ENCODE measurements at places on chromosomes 3 and 15.

- DNase-seq = no peak
Measured at GRCh38 chr3:149085828-149086231, 503 bp downstream of the HLTF start.

DNA sequence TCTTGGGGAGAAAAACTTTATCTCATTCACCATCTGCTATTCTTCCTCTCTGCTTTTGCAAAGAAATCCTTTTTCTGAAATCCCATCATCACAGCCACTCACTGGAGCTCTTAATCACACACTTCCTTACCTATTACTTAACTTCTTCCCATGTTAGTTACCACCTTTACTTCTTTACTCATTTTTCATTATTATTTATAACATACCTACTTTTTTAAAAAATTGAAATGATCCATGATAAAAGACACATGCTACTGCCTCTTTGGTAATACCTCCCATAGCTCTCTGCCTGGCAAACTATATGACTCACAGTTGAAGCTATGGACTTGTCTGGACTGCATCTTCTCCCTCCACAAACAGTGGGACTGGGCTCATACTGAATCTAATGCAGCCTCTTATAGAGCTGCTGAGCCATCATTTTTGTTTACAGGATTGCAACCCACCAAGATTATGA, 150.3 kb downstream of the TNIK start:
- no peak for DNase-seq

GRCh38 chr3:99774467-99774866, 43.2 kb upstream of the CMSS1 start:
- DNase-seq = no peak

DNA sequence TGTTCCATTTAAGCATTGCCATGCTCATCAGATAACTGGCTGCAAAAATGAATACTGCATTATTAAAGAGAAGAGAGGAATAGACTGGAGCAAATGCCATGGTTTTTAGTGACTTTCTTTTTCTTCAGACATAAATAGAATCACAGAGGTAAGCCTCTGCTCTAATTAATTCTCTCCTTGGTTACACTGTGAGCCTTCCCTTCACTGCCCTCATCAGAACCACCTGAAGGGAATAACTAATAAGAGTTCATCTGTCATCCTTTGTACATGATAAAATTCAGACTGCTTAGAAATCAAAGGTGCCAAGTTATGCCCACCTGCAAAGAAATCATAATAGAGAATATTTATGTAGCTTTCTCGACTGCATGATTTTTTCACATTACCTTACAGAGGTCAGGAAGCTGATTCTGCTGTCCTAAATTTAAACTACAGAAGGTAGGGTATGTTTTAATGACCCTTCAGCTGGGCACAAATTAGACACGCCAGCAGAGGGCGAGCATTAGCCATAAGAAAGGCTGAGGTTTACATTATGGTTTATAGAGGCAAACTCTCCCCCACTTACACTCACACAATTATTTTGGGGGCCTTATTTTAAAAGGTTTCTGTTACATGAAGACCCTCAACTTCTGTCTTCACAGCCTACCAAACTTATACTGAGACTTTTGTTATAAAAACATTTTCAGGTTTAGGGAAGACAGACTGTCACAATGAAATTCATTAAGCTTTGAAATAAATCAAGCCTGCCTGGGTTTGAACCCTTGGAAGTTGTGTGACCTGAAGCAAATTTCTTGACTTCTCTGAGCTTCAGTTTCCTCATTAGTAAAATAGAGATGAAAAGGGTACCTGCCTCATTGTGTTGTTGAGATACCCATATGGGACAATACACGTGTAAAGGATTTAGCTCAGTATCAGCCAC, 15.3 kb upstream of the UNC13C start:
- no peak for DNase-seq

GRCh38 chr3:22980346-22980745, 222.8 kb upstream of the UBE2E2 start:
- no peak for DNase-seq

DNA sequence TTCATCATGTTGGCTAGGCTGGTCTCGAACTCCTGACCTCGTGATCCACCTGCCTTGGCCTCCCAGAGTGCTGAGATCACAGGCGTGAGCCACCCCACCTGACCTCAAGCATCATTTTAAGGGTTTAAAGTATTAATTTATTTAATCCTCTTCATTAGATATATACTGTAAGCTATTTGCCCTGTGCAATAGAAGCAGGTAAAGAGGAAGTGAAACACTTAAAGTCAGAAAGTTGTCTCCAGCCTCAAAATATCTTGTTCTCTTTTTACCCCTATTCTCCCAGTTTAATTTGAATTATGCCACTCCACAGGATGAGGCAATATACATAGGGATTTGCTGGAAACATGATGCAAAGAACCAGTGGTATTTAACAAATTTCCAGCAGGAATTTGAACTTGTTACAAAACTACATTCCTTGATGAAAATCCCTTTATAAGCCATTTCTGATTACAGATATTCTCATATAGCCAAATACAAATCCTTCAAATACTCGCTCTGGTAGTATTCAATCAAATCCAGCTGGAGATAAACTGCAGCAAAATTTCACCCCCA, 2.0 kb downstream of the NDUFB5 start:
- DNase-seq = no peak

GRCh38 chr3:11076711-11077110, 77.6 kb upstream of the HRH1 start:
- DNase-seq = no peak

DNA sequence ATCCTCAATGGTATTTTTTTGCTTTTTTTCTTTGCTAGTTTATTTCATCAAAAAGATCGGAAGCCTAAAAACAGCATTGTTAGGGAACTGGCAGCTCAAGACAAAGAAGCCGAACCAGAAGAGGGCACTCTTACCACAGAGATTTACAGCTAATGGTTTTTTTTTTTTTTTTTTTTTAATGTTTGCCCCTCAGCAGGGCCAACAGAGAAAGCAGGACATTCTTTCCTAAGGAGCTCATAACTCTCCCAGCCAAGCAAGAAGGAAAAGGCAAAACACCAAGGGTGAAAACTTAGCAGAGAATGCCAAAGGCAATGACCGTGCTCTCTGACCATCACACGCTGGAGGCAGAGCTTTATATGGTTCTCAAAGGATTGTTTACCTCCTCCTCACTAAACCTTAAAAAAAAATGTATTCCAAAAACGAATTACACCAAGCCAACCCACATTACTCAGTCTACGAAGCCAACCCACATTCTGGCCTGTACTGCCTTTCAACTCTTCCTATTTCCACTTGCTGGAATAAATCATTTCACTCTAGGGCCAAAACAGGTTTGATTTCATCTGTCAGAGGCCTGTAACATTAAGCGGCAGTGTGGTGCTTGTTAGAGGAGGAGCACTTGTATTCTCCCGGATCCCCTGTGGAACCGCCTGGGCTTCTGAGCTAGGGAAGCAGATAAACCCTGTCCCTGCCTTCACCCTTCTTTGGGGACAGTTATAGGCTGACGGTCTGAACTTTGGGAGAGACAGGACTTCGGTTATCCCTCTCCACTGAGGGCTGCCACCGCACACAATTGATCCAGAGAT, 35.6 kb upstream of the GYG1 start:
- DNase-seq = no peak

- DNase-seq = no peak
Measured at GRCh38 chr3:176896640-176897039, 300.6 kb downstream of the TBL1XR1 start.

- DNase-seq = no peak
Measured at GRCh38 chr15:101652786-101653430, 727 bp upstream of the TM2D3 start.

DNA sequence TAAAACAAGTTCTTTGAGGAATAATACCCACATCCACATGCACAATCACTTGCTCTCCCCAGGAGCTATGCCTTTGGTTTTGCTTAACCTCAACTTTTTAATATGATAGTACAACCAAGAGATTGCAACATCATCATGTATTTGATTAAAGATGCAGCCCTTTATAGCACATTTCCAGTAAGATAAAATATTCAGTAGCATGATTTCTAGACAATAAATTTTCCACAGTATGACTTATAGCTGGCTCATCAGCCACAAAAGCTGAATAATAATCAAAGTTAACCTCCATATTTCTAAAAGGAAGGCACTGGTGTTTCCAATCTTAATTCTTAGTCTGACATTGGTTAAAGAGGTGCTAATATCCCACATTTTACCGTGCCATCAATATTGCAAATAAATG, 622.5 kb downstream of the TBL1XR1 start:
- no peak for DNase-seq

GRCh38 chr3:186594591-186595113, 18.2 kb upstream of the AHSG start:
- DNase-seq = no peak

Data from stimulated activated CD4-positive, alpha-beta T cell treated with anti-CD3 and anti-CD28 coated beads, Interleukin-2, amount 100 ng/mL, for 48 hours (primary cell).